ENCODE measurements at places on chromosomes 4 and X.

DNA sequence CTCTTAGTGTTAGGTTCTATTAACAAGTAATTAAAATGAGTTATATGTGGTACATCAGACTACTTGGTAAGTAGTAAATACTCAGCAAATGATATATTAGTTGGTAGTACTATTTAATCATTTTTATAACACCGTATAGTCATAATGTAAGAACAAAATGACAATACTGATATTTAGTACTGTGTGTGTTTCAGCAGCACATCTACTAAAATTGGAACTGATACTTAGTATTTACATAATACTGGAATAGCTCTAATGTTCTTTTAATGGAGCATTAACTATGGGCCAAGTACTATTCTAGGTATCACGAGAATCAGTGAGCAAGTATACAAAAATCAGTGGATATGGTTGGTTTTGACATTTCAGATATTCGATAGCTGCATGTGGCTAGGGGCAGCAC lies 35.3 kb downstream of the ERVMER34-1 start:
- no peak for DNase-seq

GRCh38 chr4:36054694-36055422 lies 189.5 kb downstream of the ARAP2 start:
- no peak for DNase-seq

- no peak for DNase-seq
Observed at GRCh38 chr4:120718979-120719566, 203.5 kb downstream of the PRDM5 start.

DNA sequence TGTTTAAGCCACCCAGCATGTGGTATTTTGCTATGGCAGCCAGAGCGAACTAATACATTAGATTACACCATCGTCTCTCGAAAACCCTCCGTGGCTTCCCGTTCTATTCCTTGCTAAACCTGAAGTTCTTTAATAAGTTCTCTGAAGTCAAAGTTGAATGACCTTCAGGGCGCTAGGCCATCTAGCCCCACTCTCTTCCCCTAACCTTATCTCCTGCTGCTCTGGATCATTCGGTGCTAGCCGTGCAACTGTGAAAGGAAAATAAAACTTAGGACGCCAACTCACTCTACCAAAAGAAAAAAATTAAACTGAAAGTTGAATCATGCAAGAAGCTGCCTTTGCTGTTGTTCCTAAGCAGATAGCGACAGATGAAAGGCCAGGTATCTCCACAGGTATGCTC lies 40.0 kb downstream of the CHRNA9 start:
- DNase-seq: no peak

GRCh38 chrX:71650333-71650969 lies 16.9 kb upstream of the LOC101059915 start:
- DNase-seq: no peak

- no peak for DNase-seq
Observed at GRCh38 chr4:93513851-93514250, 314.7 kb upstream of the ATOH1 start.

DNA sequence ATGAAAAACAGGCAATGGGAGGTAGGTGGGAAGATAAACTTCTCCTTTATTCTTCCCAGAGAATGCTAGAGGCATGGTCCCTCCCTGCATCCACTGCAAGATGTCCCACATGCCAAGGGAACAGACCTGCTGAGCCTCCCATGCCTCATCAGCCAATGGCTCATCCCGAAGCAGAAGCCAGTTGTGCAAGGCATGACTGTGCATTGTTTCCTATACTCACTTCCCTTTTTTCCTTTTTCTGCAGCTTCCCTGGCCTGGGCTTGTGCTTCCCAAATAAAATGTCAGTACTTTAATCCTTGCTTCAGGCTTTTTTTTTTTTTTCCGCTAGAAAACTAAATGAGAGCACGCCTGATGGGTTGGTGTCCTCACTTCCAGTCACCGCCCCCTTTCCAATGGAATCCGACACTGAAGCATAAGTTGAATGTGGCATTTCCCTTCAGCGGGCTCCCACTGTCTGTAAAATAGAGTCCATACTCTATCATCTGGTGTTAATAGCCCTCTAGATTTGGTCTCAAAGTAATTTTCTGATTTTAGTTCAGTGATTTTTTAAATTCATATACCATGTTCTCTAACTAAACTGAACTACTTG lies 239.0 kb upstream of the JADE1 start:
- DNase-seq: no peak

DNA sequence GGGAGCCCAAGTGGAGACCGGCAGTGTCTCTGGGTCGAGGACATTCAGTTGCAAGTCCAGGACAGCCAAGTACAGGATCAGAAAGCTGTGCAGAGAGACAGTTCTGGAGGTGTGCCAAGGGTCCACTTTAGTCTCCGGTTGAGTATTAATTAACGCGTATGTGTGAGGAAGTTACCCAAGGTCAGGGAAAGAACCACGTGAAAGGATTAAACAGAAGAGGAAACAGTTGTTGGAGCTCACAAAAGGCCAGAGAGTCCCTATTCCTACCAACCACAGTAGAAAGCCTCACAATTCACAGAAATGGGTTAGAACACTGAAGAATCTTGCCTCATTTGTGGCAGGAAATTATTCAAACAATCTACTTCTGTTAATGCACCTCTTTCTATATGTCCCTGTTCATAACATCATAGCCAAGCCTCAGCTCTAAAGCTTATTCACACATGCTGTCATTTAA lies 17.9 kb upstream of the NSUN7 start:
- no peak for DNase-seq

- no peak for DNase-seq
Observed at GRCh38 chr4:109912706-109913595, at the start of gene EGF. Gene EGF (plus strand): TSS chr4:109912883. CDS start chr4:109913336, 453 bp downstream.

GRCh38 chr4:116636917-116637316 lies 448.5 kb downstream of the TRAM1L1 start:
- no peak for DNase-seq

DNA sequence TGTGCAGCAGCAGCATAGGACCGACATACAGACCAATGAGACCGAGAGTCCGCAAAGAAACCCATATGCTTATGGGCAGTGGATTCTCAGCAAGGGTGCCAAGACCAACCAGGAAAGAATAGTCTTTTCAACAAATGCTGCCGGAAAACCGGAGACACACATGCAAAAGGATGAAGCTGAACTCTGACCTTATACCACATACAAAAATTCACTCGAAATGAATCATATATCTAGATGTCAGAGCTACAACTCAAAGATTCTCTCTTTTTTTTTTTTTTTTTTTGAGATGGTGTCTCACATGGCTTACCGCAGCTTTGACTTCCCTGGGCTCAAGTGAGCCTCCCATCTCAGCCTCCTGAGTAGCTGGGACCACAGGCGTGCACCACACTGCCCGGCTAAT lies 16.0 kb upstream of the MXD4 start:
- DNase-seq: no peak

- DNase-seq: no peak
Observed at GRCh38 chr4:109206620-109207019, 95.8 kb downstream of the COL25A1 start.

- DNase-seq: no peak
Observed at GRCh38 chrX:129842510-129843208, 1.0 kb downstream of the ZDHHC9 start.

- DNase-seq: no peak
Observed at GRCh38 chr4:108360754-108361445, 192.2 kb upstream of the LEF1 start.

DNA sequence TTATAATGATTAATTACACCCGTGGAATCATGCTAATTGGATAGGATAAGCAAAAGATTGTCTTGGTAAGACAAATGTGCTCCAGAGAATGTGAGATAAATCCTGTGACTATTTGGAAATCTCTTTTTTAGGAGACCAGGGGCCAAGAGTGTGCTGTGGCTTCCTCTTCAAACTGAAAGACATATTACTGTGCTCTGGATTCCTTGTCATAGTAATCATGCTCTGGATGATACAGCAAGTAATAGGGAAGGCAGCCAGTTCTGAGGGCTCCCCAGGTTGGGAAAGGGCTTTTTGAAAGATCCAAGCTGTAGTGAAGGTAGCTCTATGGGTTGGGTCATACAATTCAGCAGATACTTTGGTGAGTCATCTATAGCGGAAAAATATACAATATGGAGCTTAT lies 600.5 kb downstream of the PCDH18 start:
- no peak for DNase-seq

GRCh38 chr4:134147941-134148340 lies 53.6 kb downstream of the PABPC4L start:
- DNase-seq: no peak

GRCh38 chr4:169269916-169270809 lies 593 bp downstream of the SH3RF1 start:
- no peak for DNase-seq

Measured in activated CD4-positive, alpha-beta T cell treated with anti-CD3 and anti-CD28 coated beads, Interleukin-2, amount 50 U/mL, for 24 hours (primary cell).